ENCODE measurements at places on chromosomes 7 and 10. TPM values are rescaled to one million over a fixed set of nuclear protein-coding genes. Genes with fewer than 3 reads are reported as not detected.

DNA sequence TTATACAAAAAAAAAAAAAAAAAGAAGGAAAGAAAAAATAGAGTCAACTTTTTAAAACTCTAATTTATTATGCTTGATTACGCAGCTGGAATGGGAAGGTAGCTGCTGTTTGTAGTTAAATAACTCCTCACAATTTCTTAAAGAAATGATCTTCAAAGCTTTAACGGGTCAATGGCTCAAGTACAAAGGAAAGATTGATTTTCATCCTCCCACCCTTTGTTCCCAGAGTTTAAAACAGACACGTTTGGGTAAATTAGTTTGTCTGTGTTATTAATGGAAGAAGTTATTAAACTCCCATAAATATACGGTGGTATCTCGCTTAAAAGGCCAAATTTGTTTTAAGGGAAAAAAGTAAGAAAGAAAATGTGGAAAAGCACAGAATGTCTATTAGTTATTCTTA lies 179.3 kb downstream of the EMX2 start:
- H3K27me3 ChIP-seq, result no peaks in the 10 kb centered on the region
- H3K27ac ChIP-seq, result no peak overlapping the region
- H3K36me3 ChIP-seq, result no peaks in the 10 kb centered on the region
- no peaks in the 10 kb centered on the region for H3K4me1 ChIP-seq

DNA sequence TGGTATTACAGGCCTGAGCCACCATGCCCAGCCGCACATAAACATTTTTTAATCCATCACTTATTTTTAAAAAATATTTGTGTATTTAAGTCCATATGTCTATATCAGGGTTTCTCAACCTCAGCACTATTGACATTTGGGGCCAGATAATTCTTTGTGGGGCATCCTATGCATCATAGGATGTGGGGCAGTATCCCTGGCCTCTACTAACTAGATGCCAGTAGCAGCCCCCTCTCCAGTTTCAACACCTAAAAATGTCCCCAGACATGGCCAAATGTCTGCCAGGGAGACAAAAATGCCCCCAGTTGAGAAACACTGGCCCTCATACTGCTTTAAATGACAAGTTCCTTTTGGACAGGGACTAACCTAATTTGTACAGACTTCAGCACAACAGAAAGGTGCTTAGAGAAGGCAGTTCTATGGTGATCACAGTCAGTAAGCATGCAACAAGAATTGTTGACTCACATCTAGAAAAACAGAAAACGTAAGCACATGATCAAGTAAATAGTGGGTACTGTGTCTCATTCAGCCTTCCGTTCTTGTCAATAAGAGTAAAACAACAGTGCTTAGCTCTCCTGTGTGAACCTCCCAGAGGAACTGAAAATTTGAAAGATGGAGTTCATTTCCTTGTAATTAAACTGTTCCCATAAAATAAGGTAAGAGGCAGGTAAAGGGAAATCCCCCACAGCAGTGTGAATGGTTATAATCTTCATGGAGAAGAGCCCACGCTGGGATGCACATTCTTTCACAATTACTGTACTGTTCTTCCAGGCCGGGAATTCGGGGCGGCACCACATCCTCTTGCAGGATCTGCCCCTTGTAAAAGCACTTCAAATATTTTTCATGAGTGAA lies 17.3 kb upstream of the ADRB1 start:
- DNase-seq, result no peak
- no peak overlapping the region for H3K4me3 ChIP-seq
- no peaks in the 10 kb centered on the region for H3K27me3 ChIP-seq

Gene ITGB1
- total RNA-seq, result 82.9 TPM

Gene PLA2G12B
- total RNA-seq, result not detected

- no peak for DNase-seq
- H3K4me1 ChIP-seq, result no peaks in the 10 kb centered on the region
- H3K4me3 ChIP-seq, result no peak overlapping the region
- peaks cover 71% of the 10 kb centered on the region for H3K36me3 ChIP-seq
These were observed 40.6 kb downstream of the SEC23IP start for GRCh38 chr10:119933179-119933578.

Gene PKD2L1
- not detected for total RNA-seq

All from CD4-positive, alpha-beta T cell (primary cell).